ENCODE measurements at places on chromosomes 6 and 20.

GRCh38 chr6:133637436-133637835, 251.5 kb upstream of the TCF21 start:
- no peak for DNase-seq

DNA sequence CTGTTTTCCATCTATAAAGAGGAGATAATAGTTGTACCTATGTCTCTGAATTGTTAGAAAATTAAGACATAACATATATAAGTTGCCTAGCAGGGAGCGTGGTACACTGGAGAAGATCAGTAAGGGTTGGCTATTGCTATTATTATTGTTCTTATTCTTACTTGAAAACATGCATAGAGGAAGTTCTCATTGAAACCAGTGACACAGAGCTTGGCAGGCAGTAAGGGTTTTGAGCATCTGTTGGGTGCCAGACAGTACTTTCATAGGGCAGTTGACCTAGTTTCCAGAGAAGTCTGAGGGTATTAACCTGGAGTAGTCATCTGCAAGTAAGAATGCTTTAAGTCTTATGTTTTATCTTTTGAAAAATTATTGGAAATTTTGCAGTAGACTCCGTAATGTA, 13.3 kb upstream of the SGK1 start:
- no peak for DNase-seq

DNA sequence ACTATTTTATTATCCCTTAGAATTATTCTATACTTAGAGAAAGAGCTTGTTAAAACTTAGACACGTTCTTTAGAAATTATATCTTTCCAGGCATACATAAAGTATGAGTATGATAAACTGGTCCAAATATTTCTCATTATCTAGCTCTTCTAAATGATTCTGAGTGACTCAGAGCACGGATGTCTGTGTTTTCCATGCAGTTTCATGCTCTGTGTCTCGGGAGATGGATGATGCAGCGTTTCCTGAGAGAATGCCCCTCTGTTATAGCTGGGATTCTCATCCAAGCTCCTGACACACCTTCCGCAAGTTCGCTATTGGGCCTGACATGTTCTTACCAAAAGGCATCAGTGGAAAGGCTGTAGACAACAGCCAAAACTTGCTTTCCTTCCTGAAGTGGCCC, 19.3 kb downstream of the SIRT5 start:
- no peak for DNase-seq

GRCh38 chr6:48183811-48184605, 73.0 kb upstream of the PTCHD4 start:
- DNase-seq, result no peak

GRCh38 chr6:37365791-37366190, 12.0 kb downstream of the RNF8 start:
- peak; percentile 33 for DNase-seq

- DNase-seq, result no peak
These were observed 23.2 kb upstream of the SERINC1 start for GRCh38 chr6:122494665-122495272.

DNA sequence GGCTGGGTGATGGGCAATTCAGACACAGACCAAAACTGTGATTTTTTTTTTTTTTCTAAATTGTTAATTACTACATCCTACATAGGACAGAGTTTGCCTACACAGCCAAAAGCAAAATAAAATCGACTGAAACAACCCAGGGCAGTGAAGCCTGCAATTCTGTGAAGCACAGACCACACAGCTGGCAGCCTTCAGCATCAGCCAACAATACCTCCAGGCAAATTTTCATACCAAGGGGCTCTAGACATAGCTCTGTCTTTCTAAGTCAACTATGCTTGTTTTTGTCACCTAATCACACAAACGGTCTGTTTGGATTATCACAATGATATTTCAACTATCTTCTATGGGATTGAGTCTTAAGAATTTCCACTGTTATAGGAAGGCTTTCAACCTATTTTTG, 17.6 kb downstream of the RMND1 start:
- DNase-seq, result no peak

GRCh38 chr6:135640449-135641111, 143.0 kb upstream of the AHI1 start:
- no peak for DNase-seq

DNA sequence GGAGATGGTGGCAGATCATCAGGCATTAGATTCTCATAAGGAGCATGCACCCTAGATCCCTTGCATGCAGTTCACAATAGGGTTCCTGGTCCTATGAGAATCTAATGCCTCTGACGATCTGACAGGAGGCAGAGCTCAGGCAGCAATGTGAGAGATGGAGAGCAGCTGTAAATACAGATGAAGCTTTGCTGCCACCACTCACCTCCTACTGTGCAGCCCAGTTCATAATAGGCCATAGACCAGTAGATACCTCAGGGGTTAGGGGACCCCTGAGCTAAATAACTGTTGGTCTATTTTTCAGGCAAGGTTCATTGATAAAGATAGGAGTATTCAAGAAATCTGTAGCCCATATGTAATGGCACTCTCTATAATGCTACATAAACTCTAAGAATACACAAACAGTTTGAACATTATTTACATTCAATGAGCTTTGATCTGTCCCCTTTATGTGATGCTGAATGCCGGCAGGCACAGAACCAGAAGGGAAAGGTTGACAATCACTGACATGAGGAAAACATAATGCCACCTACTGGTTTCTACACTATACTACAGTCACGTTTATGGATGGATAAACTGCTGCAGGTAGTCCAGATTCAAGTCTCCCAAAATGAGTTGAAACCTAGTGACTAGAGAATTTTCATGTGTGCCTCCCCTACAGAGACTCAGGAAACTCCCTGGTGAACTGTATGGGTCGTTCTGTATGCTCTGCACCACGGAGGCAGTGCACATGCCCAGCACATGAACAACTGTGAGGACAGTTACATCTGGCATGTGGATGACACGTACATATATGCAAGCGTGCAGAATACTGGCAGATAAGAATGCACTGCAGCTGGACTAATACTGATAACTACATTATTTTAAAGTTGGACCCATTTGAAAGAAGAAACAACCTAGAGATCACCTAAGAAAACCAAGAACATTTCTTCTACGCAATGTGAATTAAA, 72.0 kb downstream of the DST start:
- DNase-seq, result peak; percentile 40

GRCh38 chr6:90186026-90186425, 110.6 kb downstream of the BACH2 start:
- DNase-seq, result no peak

- DNase-seq, result no peak
These were observed 17.5 kb downstream of the TMEM244 start for GRCh38 chr6:129843573-129843972.

Data from globus pallidus (tissue), 1 donor.